ENCODE measurements at places on chromosomes 7 and 10.

GRCh38 chr10:126425489-126426065, 37.3 kb upstream of the ADAM12 start:
- no peak for DNase-seq

- no peak for DNase-seq
These were observed 44.7 kb upstream of the TMEM213 start for GRCh38 chr7:138753150-138753518.

DNA sequence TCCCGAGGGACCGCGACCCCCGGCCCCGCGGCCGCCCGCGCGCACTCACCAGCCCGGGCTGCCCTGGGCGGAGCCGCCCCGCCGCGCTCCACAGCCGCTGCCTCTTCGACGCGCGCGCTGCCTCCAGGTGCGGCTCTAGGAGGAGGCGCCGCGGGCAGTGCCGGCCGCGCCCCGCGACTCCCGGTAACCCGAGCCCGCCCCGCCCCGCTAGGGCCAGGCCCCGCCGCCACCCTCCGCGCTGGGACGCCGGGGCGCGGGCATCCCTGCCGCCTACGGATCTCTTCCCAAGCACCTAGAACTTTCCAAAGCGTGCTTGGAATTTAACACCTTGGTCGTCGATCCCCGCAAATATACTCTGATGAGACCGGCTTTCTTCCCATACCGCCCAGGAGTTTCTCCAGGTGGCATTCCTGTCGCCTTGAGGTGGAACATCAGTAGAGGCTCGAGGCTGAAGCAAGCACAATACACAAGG, at the start of gene SLC26A5:
SLC26A5 (minus strand) TSS at position 159 of the 472 bp plus-strand sequence. CDS start 24,693 bp downstream, outside the sequence.
- DNase-seq: no peak

GRCh38 chr7:71793251-71793650, 618.9 kb downstream of the CALN1 start:
- DNase-seq: no peak

- no peak for DNase-seq
These were observed 435.9 kb upstream of the AUTS2 start for GRCh38 chr7:69162326-69162725.

GRCh38 chr10:49761789-49762565, at the start of gene OGDHL:
OGDHL (minus strand) TSS chr10:49762323; CDS start chr10:49758592, 3,731 bp downstream.
- DNase-seq: no peak

DNA sequence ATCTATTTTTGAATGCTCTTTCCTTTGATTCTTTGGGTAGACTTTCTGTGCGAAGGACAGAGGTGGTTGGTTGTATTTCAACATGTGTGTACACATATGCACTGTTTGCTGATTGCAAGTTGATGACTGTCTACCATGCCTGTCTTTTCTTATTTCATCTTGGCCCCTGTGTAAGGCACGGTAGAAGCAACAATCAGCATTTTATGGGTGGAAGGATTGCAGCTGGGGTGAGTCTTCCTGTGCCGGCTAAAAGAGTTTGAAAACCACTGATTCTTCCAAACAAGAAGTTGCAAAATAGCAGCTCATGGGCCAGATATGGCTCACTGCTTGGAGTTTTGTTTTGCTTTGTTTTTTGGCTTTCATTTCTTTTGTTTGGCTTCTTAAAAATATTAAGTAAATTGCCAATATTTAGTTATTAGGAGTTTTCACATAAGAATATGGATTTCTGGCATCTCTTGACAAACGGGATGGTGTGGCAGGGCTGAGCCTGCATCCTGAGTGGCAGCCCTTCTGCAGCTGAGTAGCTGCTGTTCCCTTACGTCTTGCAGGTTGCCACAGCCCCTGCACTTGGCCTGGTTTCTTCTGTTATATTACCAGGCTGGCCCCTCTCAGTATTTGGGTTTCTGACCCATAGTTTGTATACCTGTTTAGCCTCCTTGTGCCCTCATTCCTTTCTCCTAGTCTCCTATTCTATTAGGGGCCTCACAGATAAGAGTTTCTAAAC, 7.2 kb downstream of the ZNF862 start:
- DNase-seq: no peak

- peak; percentile 76 for DNase-seq
These were observed 160.3 kb upstream of the KLF14 start for GRCh38 chr7:130894146-130894908.

- DNase-seq: no peak
These were observed 174.5 kb downstream of the AHR start for GRCh38 chr7:17472939-17473338.

DNA sequence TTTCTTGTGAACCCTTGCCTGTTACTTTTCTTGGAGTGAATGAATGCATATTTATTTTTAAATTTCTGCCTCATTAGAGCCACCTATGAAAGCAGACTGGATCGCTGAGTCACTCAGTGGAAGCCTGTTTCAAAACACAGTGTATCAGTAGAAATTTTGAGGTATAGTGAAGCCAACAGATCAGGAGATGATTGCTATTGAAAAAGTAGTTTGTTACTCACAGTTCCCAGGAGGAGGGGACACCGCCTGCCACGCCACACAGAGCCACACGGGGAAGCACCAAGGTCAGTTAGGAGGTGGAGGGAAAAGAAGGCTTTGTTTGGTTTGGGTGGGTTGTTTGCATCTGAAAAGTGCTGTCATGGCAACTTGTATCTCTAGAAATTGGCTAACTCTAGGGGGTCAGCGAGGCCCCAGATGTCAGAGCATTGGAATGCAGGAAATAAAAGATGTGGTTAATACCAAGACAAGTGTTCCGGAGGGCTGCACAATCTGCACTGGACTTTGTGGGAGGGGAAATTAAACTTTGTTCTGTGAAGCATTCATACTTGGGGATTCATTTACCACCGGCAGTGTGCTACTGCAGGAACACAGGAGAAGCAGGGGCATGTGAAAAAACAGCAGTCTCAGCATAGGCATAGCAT, 106.4 kb upstream of the SDK1 start:
- DNase-seq: no peak

DNA sequence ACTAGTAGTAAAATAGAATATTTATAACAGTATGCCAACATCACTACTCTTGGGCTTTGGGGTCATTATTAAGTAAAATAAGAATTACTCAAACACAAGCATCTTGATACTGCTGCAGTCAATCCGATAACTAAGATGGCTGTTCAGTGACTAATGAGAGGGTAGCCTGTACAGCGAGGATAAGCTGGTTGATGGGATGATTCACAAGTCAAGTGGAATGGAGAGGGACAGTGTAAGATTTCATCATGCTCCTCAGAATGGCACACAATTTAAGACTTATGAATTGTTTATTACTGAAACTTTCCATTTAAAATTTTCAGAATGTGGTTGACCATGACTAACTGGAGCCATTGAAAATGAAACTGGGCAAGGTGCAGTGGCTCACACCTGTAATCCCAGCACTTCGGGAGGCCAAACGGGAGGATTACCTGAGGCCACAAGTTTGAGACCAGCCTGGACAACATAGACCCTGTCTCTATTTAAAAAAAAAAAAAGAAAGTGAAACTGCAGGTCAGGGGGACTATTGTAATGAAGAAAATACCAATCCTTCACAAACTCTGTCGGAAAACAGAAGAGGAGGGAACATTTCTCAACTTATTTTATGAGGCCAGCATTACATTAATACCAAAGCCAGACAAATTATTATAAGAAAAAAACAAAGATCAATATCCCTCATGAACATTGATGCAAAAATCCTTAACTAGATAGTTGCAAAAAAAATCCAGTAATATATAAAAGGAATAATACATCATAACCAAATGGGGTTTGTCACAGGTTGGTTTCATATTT, 11.2 kb downstream of the AVL9 start:
- no peak for DNase-seq

- DNase-seq: no peak
These were observed 48.0 kb upstream of the CYP2C9 start for GRCh38 chr10:94890264-94891022.

DNA sequence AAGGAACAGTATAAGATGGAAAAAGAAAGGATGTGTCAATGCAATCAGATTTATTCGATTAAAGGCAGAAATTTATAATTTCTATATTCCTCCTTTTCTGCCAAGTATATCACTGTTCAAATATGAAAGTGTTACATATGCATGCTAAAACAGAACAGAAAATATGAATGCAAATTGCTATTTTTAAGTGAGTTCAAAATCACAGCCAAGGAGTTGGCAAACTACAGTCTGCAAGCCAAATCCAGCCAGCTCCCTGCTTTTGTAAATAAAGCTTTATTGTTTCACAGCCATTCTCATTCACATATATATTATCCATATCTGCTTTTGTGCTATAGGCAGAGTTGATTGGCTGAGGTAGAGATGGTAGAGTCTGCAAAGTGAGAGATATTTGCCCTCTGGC, 747.2 kb downstream of the ANKRD7 start:
- DNase-seq: no peak

DNA sequence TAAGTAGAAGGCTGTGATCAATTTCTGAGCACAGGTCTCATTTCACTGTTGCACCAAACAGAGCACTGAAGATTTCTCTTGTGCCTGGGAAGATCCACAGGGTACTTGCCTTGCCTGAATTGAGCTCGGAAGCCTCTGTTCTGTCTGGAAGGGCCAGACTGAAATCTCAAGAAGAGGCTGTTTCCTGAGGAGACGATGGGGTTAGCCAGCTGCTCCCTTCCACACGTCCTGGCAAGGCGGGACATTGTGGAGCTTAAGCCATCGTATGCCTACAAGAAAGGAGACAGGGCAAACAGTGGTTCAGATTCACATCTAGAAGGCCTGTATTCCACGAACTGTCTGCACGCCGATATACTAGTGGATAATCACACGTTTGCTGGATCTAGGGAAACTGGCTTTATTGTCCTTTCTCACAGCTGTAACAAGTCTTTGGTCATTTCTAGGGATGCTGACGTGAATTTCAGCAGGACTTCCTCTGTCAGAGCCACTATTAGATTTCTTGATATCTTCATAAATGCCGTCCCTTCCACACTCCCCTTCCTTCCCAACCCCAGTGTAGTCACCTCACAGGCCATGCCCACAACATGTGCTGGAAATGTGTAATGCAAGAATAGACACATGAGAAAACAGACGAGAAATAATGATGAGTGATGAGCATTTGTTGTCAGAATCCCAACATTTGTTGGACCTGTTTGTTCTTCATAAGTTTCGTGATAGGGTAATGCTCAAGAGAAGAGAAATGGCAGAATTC, 137.2 kb upstream of the RSU1 start:
- no peak for DNase-seq

DNA sequence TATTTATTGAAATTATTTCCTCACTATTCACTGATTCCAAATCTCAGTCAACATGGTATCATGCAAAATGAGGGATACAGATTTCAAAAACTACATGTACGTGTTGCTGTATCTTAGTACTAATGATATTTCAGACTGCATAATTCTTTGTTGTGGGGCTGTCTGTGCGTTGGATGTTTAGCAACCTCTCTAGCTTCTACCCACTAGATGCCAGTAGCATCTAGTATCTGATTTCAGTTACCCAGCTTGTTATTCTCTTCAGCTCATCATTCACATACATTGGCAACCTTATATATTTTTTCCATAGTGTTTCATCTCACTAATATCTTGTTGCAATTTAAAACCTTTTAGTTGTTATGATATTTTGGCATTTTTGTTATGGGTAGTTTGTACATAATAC, 22.5 kb upstream of the WASL start:
- no peak for DNase-seq

DNA sequence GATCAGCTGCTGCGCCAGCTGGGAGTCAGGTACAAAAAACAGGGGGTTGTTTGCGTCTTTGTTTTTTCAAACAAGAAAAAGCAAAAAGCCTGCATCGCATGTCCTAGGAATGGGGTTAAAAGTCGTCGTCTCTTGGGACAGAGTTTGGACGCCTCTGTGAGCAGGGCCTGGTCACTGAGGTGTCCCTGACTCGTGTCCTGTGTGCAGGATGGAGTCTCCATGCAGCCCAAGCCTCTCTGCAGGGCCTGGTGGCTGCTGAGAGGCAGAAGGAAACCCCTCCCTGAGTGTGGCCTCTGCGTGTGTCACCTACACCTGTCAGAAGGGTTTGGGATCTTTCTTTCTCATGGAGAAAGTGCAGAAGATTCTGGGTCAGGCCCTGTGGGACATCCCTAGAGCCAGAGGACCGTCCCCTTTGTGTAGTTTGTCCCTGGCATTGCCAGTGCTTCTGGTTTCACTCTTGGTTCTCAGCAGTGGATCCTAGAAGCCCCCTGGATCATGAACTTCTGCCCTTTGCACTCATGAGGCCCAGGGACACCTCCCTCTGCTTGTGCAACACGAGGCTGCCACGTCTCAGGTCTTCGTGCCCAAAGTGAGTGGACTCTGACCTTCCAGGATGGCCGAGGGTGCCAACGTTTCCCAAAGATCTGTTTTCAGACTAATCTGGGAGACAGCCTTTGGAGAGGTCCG, 75.0 kb downstream of the PRKAG2 start:
- no peak for DNase-seq

DNA sequence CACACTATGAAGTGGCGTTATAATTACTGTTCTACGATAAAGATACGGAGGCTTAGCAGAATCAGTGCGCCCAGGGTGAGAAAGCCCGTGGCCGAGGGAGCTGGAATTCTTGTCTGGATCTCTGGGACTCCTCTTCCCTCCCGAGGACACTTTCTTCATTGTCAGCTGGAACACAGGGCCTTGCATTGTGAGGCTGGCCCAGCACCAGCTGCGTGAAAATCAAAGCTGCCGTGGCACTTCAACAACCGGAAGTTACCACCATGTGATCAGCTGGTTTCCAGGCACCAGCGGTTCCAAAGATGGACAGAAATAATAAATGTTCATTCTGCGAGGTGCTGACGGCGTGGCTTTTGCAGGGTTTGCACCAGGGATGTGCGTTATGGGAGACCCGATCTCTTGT, 234.0 kb upstream of the PITRM1 start:
- DNase-seq: no peak

- DNase-seq: no peak
These were observed 562.2 kb upstream of the FOXK1 start for GRCh38 chr7:4119848-4120247.

- DNase-seq: no peak
These were observed 75.9 kb upstream of the SLF2 start for GRCh38 chr10:100836891-100837290.

GRCh38 chr10:71878327-71879034, 27.4 kb upstream of the PSAP start:
- DNase-seq: no peak

- no peak for DNase-seq
These were observed 316.2 kb downstream of the POM121L12 start for GRCh38 chr7:53351681-53352080.

- DNase-seq: no peak
These were observed 79.4 kb upstream of the PRKCQ start for GRCh38 chr10:6659451-6659850.

- no peak for DNase-seq
These were observed 4.6 kb downstream of the ATP5F1C start for GRCh38 chr10:7792541-7792940.

DNA sequence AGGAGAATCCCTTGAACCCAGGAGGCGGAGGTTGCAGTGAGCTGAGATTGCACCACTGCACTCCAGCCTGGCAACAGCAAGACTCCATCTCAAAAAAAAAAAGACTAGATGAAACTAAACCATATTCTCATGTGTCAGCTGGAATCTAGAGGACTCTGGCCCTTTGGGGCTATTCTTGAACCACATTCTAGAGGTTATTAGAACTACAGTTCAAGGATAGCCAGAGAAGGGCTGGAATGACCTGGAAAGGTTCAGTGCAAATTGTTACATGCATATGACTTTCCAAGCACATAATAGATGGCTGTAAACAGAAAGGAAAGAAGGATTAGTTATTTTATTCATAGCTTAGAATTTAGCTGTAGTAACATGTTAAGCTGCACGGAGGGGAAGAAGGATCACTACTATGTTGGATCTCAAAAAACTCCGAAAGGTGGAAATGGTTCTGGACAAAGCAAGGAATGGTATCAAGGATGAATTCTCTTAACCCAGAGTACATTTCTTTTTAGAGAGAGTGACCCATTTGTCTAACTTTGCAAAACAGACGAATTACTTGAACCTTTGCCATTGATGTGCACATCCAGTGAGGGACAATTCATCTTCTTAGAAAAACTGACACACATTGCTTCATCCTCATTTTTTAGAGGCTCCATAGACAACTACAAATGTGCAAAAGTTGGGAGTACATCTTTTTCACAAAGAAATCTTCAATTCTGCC, 124.0 kb upstream of the SAMD8 start:
- no peak for DNase-seq

Data from breast epithelium (tissue), 4 donors.